Bronchial epithelial cell (primary cell): ENCODE measurements at places on chromosomes 4 and X. TPM values are rescaled to one million over a fixed set of nuclear protein-coding genes. Genes with fewer than 3 reads are reported as not detected.

DNA sequence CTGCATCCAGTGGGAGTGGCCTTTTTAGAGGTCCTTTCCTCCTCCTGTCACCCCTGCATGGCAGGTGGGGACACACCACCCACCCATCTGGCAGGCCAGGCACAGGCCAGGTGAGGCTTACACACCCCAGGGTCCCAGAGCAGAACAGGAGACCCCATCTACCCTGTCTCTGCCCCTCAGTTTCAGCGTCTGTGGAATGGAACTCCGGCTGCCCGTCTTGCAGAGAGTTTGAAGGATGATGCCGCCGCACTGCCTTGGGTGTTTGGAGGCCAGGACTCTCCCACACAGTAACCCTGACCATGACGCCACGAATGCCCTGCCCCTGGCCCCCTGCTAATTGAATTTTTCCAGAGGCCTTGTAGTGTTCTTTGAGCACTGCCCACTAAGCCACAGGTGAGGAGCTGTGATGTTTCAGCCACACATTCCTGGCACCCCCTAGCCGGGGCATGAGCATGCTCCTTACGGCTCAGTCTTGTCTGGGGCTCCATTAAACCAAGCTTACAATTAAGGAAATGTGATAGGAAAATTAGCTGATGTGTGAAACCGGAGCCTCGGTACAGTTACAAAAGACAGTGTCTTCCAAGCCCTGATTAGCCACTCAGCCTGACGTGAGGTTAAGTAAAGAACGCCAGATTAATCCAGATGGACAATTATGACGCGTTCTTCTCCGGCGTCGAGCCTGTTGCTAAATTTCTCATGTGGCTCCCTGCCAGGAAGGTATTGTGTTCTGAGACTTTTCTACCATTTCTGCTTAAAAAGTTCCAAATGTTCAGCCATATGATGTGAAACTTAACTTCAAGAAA is 39.3 kb downstream of the HMX1 start:
- DNase-seq, result no peak

AKAP17A gene
- 22.6 and 27.1 TPM in 2 replicates for total RNA-seq

GRCh38 chr4:70801265-70801809 is 38.4 kb downstream of the GRSF1 start:
- DNase-seq, result no peak

GRCh38 chr4:48350871-48351270 is 9.5 kb downstream of the SLAIN2 start:
- DNase-seq, result no peak

- no peak for DNase-seq
Observed at GRCh38 chrX:15804563-15804962, 14.3 kb downstream of the ZRSR2 start.

TEX13B gene
- not detected in 2 replicates for total RNA-seq

NEUROG2 gene
- not detected in 2 replicates for total RNA-seq

CCNG2 gene
- 18.7 and 19.3 TPM in 2 replicates for total RNA-seq

- no peak for DNase-seq
Observed at GRCh38 chrX:19070555-19070994, 51.7 kb downstream of the ADGRG2 start.

DNA sequence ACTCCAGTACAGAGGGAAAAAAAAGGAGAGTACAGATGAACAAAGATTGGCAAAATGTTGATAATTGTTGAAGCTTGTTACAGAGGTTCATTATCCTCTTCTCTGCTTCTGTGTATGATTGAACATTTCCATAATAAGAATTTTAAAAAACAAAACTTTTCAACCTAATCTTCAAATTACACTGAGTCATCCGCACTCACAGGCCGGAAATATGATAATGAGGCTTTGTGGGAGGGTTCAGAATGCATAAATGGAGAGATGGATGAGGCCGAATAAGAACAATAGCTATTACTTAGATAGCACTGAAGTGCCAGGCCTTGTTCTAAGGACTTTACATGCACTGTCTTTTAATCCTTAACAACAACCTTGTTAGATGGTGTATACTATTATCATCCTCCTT is 4.6 kb upstream of the ERCC6L start:
- peak; percentile 34 for DNase-seq

GRCh38 chrX:9825129-9825790 is 39.0 kb downstream of the SHROOM2 start:
- no peak for DNase-seq

DNA sequence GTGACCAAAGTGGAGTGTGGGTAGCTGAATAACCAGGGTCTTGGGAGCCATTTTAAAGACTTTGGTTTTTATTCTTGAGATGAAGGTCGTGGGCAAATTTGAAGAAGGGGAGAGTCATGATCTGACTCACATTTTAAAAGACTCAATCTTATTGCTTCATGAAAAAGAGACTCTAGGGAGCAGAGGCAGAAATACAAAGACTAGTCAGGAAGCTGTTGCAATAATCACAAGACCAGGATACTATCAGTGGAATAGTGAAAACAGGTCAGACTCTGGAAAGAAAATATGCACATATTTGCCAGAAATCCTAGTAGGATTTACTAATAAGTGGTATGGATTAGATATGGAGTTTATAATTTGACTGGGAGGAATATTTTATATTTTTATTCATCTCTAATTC is 448.4 kb downstream of the RAPGEF2 start:
- peak; percentile 35 for DNase-seq

AMBN gene
- total RNA-seq, result not detected in 2 replicates

GRCh38 chr4:27714073-27714472 is 853.4 kb downstream of the STIM2 start:
- peak; percentile 85 for DNase-seq

PRR27 gene
- total RNA-seq, result not detected in 2 replicates

- DNase-seq, result no peak
Observed at GRCh38 chrX:78746496-78746895, 1.0 kb upstream of the LPAR4 start.

GRCh38 chr4:96352051-96352517 is 512.2 kb downstream of the PDHA2 start:
- DNase-seq, result peak; percentile 29

- peak; percentile 94 for DNase-seq
Observed at GRCh38 chr4:168694667-168695066, 197.8 kb downstream of the PALLD start.

- peak; percentile 47 for DNase-seq
Observed at GRCh38 chr4:6749340-6750171, 33.0 kb upstream of the KIAA0232 start.

DNA sequence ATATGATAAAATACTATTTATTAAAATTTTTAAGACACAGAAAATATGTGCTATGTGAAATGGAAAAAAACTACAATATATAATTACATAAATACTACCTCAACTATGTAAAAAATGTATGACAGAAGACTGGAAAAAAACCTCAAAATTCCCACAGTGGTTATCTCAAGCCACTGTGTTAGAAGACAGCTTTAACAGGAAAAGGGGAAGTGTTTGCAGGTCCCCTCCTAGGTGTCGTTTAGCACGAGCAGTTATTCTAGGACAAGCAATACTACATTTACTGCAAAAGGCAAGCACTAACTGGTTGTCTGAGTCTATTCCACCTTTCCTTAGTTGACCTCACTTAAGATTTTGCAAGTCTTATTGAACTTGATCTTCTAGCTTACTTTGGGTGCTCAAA is 44.9 kb upstream of the PHF8 start:
- no peak for DNase-seq

- DNase-seq, result peak; percentile 33
Observed at GRCh38 chr4:182925298-182925757, 8.1 kb upstream of the DCTD start.

DNA sequence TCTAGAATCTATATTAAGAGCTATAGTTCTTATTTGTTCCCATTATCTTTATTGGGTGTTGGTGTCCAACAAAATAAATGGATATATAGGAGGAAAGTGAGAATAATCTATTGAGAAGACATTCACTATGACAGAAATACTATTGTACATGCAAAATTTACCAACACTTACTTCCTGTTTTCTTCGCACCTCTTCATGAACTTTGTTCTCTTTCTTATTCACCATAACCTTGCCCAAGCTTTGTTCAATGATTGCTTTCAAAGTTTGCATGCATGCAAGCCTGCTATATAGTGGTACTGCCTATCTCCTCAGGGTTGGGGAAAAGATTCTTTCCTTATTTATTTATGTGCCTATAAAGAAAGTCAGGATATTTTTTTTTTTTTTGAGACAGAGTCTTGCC is 176.4 kb upstream of the JADE1 start:
- no peak for DNase-seq

DNA sequence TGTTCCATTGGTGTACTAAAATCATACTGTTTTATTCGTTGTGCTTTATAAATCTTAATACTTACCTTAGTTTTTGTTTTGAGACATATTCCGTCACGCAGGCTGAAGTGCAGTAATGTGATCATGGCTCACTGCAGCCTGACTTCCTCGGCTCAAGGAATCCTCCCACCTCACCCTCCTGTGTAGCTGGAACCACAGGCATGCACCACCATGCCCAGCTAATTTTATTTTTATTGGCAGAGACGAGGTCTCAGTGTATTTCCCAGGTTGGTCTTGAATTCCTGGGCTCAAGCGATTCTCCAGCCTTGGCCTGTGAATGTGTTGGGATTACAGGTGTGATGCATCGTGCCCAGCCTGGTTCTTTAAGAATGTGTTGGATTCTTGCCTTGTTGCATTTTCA is 24.4 kb upstream of the DCK start:
- DNase-seq, result peak; percentile 12

- DNase-seq, result no peak
Observed at GRCh38 chr4:48024522-48024921, 8.0 kb downstream of the NIPAL1 start.

IQSEC2 gene
- 3.4 and 5.9 TPM in 2 replicates for total RNA-seq

- no peak for DNase-seq
Observed at GRCh38 chr4:74958881-74959280, 26.0 kb downstream of the PARM1 start.

GRCh38 chr4:41746025-41746439 is 2.5 kb downstream of the PHOX2B start:
- DNase-seq, result no peak

F8A1 gene
- total RNA-seq, result 0.64 and 0.79 TPM in 2 replicates

ARHGEF38 gene
- total RNA-seq, result 0.26 TPM in 1 of 2 replicates, not detected in the other

- DNase-seq, result peak; percentile 32
Observed at GRCh38 chr4:153541456-153542096, 75.4 kb downstream of the TMEM131L start.

DNA sequence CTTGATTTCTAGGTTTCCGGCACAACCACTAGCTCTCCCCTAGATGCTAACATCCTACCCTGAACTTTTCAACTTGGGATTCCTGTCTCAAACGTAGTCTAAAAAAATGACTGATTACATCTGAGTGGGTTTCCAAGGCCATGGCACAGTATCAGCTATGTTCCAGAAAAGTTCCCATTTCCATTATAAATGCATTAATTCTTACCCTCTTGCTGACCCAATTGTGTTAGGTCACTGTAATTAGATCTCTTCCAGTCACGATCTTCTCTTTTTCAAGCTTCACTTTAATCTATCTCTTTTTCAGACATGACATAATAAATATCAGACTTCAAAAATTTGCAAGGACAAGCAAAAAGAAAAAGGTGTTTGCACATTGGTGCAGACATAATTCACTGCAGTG is 50.6 kb upstream of the PDE5A start:
- DNase-seq, result no peak

DNA sequence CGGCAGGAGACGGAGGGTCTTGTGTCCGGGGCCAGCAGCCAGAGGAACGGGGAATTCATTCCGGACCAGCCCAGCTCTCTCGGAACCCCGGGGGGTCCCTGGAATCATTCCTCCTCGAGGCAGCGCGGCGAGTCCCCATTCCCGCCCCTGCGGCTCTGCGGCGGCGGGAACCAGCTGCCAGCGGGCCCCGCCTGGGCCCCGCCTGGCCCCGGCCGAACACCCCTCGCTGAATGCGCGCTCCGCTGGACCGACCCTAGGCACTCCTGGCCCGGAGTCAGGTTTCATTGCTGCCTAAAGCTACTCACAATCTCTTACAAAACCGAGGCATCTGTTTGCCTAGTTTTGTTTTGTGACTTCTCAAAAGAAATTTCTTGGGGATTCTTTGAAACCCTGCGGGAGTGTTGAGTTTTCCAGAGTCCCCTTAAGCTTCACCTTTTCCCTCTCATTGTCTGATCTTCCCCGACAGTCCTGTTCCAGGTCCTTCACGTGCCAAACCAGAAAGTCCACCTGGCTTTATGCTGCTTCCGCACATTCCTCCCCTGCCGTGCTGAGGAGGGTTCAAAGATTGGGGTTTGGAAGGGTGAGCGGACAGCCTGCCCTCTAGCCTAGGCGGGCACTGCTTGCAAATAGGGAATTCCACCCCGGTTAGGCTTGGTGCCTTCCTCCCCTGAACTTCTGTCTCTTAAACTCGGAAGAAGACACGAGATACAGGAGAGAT is 789 bp downstream of the ARHGAP10 start:
- DNase-seq, result peak; percentile 23

GRCh38 chrX:37883196-37883595 is 35.8 kb upstream of the DYNLT3 start:
- DNase-seq, result peak; percentile 74

- no peak for DNase-seq
Observed at GRCh38 chrX:25005382-25006185, 10.2 kb downstream of the ARX start.

TLR8 gene
- not detected in 2 replicates for total RNA-seq

DUSP21 gene
- total RNA-seq, result not detected in 2 replicates
